ENCODE measurements at places on chromosomes 3 and 15.

DNA sequence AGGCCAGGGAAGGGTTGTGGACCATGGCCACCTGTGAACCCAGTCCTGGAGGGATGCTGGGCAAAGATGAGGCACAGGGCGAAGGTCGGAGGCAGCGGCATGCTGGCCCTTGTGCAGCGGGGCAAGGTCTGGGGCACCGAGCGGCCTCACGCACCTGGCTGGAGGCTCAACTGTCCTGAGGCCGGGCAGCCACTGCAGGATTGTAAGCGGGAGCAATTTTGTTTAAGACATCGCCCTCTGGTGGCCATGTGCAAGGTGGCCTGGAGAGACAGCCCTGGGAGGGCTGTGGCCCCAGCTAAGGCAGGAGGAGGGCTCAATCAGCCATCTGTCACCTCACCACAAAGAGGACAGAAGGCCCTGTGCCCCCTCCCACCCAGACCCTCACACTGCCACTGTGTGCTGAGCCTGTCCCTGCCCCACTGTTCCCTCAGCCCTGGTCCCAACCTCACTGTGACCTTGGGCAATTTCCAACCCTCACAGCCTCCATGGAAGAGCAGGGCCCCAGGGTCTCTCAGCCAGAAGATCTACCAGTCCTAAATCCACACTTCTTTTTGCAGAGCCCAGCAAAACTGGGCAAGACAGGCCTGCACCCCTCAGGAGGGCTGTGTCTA lies 46.2 kb downstream of the TPRA1 start:
- DNase-seq: peak; percentile 45

DNA sequence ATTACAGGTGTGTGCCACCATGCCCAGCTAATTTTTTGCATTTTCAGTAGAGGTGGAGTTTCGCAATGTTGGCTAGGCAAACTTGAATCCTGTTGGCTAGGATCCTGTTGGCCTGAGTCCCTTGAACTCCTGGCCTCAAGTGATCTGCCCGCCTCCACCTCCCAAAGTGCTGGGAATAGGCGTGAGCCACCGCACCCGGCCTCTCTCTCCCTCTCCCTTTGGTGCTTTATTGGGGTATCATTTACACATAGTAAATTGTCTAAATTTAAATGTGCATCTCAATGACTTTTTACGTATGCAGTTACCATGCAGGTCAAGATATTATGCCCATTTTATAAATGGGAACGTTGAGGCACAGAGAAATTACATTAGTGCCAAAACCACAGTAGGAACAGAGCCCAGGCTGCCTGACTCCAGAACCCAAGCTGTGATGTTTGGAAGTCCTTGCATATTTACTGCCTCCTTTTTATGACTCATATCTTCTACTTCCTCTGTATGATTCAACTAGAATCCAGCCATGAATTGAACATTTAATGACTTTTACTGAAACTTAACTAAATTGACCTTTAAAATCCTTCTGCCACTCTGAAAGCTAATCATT lies 34.0 kb upstream of the RPP14 start:
- DNase-seq: no peak

DNA sequence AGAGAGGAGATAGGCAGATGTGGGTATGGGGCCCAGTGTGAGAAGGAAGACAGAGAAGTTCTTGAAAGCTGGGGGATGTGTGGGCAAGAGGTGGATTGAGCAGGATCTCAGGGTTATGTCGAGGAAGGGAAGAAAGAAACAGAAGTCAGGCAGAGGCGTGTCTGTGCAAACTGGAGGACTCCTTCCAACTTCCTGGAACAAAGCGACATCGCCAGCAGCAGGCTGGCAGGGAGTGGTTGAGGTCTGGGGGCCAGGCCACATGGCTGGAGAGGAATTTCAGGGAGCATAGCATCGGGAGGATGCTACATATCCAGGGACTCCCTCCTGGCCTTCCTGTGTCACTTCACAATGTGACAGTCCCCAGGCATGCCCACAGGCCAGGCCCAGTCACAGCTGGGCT lies 42.9 kb upstream of the MYZAP start:
- no peak for DNase-seq

GRCh38 chr15:49155834-49156627 lies 632 bp upstream of the COPS2 start:
- DNase-seq: no peak

GRCh38 chr3:13465236-13465873 lies 14.8 kb upstream of the HDAC11 start:
- DNase-seq: no peak

GRCh38 chr3:182651461-182651860 lies 141.8 kb upstream of the ATP11B start:
- no peak for DNase-seq

DNA sequence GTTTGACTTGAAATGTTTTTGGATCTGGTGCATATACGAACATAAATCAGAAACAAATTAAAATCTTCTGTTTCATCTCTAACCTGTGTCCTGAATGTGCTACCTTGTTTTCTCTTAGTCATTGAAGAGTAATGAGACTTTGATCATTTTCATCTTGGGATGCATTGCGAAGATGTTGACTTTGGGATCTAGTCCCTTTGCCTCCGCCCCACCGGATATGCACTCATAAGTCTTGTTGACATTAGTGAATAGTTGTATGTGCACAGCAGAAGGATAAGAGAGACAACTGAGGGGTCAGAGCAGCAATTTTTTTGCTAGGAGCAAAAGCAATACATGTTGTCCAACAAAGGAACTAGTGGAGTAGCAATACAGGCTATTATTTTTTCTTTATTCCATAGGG lies 35.9 kb upstream of the SPRED1 start:
- no peak for DNase-seq

- DNase-seq: no peak
Observed at GRCh38 chr3:178480795-178481194, 55.4 kb upstream of the KCNMB2 start.

DNA sequence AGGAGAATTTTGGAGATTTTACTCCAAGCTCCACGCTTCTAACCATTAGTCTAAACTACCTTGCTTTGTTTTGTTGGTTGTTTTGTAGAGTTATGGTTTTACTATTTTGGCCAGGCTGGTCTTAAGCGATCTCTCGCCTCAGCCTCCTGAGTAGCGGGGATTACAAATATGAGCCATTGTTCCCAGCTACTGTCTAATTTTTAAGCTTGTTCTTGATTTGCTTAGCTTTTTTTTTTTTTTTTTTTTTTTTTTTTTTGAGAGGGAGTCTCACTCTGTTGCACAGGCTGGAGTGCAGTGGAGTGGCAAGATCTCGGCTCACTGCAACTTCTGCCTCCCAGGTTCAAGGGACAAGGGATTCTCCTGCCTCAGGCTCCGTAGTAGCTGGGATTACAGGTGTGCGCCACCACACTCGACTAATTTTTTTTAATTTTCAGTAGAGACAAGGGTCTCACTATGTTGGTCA lies 28.5 kb downstream of the EFCAB12 start:
- no peak for DNase-seq

DNA sequence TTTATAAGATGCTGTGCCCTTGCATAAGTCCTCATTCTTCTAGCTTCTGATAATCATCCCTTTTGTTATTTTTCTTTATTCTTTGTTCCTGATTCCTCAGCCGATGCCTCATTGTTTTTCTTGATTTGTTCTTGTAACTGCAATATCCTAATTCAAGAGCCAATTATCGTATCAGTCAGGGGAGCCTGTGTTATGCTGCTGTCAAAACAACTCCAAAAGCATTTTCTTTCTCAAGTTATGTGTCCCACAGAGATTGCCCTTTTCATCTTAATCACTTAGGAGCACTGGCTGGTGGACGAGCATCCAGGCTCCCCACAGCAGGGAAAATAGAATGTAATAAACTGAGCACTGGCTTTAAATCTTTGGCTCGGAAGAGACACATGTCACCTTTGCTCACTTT lies 207.3 kb downstream of the CHL1 start:
- no peak for DNase-seq

DNA sequence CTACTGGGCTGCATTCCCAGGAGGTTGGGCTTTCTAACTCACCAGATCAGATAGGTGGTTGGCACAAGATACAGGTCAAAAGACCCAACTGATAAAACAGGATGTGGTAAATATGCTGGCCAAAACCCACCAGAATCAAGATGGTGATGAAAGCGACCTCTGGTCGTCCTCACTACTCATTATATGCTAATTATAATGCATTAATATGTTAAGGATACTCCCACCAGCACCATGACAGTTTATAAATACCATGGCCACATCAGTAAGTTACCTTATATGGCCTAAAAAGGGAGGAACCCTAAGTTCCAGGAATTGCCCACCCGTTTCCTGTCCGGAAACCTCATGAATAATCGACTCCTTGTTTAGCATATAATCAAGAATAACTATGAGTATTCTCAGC lies 31.6 kb downstream of the CFAP44 start:
- DNase-seq: no peak

DNA sequence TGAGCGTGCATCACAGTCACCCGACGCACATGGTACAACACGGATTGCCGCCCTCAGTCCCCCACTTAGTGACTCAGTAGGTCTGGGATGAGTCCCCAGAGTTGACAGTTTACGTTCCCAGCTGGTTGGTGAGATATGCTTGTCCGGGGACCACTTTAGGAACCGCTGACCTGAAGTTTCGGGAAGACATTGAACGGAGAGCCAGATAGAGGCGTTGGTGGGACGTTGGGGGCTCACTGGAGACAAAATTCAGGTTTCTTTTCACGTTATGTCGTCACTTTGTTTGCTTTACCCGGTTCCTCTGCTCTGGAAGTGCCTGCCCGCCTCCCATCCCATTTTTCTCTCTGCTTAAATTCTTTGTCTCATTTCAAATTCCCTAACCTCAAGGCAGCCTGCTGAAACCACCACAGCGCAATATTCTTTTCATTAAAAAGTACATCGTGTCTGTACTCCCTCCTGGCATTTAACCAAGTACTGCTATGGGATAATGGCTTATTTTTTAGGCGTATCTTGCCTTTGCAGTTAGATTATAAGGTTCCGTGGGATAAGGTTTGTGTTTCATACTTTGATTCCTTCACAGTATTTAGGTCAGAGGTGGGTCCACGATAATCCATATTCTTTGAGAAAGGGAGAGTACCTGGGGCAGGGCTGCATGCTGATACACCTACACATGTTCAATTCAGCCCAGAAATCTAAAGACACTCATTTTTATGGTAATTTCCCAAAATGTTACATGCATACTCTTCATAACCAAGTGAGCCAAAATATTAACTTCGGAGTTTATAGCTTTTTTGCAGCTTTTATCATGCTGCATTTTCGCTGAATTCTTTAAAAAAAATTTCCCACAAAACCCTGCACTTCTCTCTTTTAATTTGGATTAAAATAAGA lies 921 bp downstream of the LMLN start:
- DNase-seq: no peak

GRCh38 chr15:73329501-73330200 lies 39.1 kb downstream of the HCN4 start:
- no peak for DNase-seq

GRCh38 chr3:54353546-54353945 lies 231.2 kb downstream of the CACNA2D3 start:
- DNase-seq: no peak

- DNase-seq: no peak
Observed at GRCh38 chr3:138384976-138385375, 36.6 kb downstream of the MRAS start.

DNA sequence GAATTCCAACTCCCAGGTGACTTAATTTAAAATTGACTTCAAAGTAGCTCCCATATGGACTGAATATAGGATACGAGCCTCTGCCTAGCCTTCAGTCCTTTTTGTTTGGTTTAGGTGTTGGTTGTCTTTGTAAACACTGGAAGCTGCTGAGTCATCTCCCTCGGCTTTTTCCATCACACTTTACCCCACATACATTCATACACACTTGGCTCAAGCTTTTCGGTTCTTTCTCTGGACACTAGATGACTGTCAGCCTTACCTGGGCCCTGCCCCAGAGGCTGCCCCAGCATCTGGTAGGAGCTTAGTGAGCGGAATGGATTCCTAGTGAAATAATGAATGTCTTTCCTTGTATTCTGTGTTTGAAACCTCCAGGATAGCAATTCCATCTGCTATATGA lies 201.5 kb upstream of the IL12A start:
- no peak for DNase-seq

GRCh38 chr3:138441256-138441655 lies 6.8 kb downstream of the ESYT3 start:
- no peak for DNase-seq

DNA sequence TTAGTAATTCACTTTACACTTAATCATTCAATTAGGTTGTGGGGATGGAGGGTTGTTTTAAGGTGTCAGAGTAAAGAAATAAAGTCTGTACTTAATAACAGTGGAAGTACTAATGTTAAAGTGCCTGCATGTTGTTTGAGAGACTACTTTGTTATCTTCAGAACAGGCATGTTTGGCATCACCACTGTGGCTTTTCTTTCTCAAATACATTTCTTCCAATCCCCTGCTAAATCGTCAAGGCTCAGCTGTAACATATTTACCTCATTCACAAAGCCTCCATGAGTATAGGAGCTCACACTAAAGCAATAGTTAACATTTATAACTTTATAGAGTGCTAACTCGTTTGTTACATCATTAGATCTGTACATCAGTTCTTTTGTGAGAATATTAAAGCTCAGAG lies 2.6 kb downstream of the TIMMDC1 start:
- DNase-seq: no peak

DNA sequence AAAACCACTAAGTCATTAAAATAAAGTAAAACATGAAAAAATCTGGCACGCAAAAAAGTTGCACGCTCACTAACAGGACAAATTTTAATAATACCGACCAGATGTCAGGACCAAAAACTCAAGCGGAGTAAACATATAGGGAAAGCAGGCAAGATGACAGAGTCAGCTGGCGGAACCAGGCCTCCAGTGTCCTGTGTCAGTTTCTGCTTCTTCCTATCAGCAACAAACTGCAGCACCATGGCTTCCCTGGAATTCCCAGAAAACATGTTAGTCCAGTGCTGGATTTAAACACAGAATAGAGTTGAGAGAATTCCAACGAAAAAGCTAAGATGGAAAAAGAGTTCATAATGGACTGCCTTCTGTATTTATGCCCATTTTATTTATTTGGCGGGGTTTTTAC lies 169.1 kb upstream of the ARHGEF26 start:
- DNase-seq: no peak

DNA sequence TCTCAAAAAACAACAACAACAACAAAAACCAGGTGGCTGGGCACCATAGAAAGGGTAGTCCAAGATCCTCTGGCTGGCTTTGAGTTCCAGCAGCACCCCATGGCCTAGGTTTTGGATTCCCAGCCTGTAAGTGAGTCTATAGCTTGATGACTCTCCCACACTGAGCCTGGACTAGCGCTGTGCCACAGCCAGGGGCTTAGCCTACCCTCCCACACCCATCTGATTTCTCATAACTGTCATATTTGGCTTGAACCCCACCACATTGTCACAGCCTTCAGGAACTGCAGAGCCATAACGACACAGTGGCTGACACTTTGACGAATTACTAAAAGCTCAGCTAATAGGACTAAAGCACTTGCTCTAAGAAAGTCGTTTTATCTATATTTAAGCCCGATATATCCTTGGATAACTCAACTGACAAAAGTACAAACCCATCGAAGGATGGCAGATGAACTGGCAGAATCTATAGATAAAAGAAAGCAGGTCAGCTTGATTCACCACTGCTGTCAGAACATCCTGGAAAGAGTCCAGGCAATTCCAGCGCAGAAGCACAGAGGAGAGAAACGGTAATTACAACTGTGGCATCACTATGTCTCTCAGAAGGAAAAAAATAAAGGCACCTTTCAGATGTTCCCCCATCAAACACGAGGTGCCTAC lies 62.1 kb downstream of the HOMER2 start:
- no peak for DNase-seq

GRCh38 chr3:62132027-62132602 lies 241.2 kb downstream of the FEZF2 start:
- DNase-seq: no peak
